ENCODE measurements at places on chromosomes 3 and 15.

GRCh38 chr3:167709690-167710089 is 25.0 kb downstream of the PDCD10 start:
- no peak for DNase-seq

- DNase-seq, result no peak
Observed at GRCh38 chr3:190281308-190282051, 40.8 kb downstream of the CLDN1 start.

- DNase-seq, result no peak
Observed at GRCh38 chr3:24389108-24390090, 105.3 kb downstream of the THRB start.

DNA sequence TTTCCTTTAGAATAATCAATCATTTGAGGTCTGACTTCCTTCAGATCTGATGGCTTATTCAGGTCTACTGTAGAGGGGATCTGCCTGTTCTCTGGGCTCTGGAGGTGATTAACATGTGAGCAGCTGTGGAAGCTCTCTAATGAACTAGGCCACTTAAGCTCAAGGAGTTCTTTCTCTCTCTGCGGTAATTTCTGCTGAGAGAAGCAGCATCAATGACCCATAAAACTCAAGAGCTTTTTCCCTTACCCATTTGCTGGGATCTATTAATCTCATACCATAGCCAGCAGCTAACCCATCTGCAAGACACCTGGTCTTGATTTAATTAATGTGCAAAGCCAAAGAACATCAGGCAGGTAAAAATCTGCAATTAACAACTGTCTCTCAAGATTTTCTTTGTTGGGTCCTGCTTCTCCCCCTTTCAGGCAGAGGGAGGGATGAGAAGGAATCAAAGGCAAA is 73.2 kb upstream of the DLG1 start:
- no peak for DNase-seq

- DNase-seq, result no peak
Observed at GRCh38 chr15:51252671-51253070, 85.7 kb downstream of the CYP19A1 start.

- DNase-seq, result no peak
Observed at GRCh38 chr3:52495777-52496602, 852 bp downstream of the STAB1 start.

GRCh38 chr3:36761779-36762178 is 2.6 kb downstream of the DCLK3 start:
- DNase-seq, result no peak

DNA sequence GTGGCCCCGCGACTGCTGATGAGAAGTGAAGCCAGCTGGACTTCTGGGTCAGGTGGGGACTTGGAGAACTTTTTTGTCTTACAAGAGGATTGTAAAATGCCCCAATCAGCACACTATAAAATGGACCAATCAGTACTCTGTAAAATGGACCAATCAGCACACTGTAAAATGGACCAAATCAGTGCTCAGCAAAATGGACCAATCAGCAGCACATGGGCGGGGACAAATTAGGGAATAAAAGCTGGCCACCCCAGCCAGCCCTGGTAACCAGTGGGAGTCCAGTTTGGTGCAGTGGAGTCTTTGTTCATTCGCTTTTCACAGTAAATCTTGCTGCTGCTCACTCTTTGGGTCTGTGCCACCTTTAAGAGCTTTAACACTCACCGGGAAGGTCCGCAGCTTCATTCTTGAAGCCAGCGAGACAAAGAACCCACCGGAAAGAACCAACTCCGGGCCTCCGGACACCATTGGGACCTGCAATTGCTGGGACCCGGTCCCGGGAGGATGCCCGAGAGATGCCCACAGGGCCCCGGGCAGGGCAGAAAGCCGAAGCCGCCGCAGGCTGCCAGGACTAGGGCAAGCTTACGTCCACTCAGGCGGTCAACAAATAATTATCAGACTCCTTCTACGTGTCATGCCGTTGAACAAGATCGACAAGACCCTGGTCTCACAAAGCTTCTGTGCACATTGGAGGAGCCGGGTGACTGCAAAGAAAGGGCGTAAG is 8.3 kb upstream of the NR2E3 start:
- no peak for DNase-seq

DNA sequence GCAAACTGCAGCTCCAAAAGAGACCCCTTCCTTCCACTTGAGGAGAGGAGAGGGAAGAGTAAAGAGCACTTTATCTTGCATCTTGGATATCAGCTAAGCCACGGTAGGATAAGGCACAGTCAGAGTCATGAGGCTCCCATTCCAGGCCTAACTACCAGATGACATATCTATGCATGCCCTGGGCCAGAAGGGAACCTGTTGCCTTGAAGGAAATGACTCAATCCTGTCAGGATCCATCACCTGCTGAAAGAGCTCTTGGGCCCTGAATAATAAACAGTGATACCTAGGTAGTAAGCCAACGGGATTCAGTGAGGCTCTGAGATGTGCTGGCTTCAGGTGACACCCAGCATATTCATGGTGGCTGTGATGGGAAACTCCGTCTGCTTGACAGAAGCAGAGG is 118.5 kb upstream of the EPHA3 start:
- DNase-seq, result no peak

GRCh38 chr3:9955067-9955502 is 2.9 kb upstream of the PRRT3 start:
- DNase-seq, result no peak

DNA sequence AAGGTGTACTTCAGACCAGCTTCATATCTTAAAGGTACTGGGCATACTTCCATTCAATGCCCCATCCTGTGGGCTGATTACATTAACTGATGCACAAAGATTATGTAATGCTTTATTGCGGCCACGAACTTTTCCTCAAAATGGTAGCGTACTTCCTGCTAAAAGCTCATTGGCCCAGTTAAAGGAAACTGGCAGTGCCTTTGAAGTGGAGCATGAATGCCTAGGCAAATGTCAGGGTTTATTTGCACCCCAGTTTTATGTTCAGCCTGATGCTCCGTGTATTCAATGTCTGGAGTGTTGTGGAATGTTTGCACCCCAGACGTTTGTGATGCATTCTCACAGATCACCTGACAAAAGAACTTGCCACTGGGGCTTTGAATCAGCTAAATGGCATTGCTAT is 3.4 kb downstream of the SKIL start:
- no peak for DNase-seq

DNA sequence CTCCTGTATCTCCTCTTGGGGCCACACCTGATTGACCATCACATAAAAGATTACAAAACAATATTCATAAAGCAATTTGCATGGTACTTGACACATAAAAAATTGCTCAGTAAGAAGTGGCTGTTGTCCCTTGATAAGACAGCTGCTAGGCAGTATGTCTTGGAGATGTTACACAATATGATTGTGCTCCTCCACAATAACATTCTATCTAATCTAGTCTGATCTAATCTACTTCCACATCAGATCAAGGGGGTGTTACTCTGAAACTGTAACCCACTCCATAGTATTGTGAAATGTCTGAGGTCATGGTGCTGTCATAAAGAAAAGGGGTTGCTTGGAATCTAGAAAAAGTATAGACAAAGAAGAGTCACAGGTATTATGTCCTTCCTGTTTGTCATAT is 23.4 kb upstream of the AQP9 start:
- no peak for DNase-seq

- no peak for DNase-seq
Observed at GRCh38 chr3:38121832-38122461, 15.0 kb downstream of the ACAA1 start.

DNA sequence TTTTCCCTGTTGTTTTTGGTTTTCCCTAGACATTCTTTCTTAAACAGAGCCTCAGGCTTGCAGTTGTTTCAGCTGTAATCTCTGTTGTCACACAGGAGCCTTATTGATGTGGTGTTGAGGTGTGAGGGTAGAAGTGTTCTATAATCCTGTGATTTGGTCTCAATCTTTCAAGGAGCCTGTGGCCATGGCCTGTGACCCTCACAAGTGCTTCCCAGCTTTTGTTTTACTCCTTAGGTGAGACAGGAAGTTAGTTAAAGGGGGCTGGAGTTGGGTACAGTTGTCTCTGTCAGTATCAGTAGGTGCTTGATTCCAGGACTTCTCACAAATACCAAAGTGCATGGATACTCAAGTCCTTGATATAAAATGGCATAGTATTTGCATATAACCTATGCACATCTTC is 77.2 kb downstream of the PDCD6IP start:
- no peak for DNase-seq

DNA sequence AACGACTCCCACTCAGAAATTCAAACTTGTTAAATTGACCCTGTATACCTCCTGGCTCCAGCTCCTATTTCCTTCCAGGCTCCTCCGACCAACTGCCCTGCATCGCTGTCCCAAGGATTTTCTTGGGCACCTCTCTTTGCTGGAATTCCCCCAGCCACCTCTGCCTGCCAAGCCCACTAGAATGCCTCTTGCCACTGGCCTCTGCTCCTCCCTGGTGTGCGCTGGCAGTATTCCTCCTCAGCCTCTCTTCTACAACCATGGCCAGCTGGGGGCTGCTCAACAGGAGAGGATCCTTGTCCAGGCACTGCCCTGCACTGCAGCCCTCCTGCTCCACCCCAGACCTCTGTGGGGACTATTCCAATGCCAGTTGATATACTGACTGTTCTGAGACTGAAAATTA is 7.4 kb downstream of the WNT7A start:
- DNase-seq, result no peak

GRCh38 chr3:99699841-99700240 is 61.4 kb downstream of the COL8A1 start:
- no peak for DNase-seq

DNA sequence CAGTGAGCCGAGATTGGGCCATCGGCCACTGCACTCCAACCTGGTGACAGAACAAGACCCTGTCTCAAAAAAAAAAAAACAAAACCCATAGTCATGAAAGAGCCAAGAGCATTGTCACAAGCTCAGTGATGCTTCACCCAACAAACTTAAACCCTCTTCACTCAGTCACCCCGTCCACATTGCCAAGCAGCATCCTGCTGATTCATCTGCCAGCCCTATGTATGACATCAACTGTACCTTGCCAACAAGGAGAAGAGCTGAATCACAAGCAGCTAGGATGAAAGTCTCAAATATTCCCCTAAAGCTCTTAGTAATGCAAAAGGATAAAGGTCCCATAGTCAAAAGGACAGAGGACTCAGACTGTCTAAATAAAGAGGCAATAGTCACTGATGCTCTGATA is 90.0 kb downstream of the ANO10 start:
- no peak for DNase-seq

DNA sequence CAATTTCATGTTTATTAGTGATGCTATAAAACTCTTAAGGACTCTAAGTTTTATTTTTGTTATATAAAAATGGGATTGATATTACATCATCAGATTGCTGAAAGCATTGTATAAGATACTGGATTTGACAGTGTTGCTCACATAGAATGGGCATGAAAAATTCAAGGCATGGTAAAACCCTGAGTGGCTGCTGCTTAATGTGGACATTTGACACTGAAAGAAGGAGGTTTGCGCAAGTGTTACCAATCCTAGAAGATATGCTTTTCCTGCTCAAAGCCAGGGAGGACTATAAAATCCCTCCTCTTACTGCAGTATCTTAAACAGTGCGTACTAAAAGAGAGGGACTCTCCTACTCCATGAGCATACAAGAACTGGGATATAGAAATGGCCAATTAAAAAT is 65.8 kb upstream of the PTX3 start:
- no peak for DNase-seq

DNA sequence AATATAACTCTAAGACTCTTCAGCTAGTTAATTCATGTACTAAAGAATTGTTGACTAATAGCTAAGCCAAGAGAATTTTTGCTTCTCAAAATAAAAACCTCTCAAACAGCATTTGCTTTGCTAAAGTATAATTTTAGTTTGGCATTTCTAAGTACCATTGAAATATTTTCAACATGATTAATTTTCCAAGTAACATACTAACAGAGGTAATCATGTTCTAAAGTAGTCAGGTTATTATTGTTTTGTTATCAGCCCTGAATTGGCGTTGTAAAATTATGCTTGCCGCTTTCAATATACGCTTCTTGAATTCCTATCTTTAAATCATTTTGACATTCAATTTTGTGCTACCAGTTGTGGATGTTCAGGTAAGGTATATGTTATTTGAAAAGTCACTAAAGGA is 134.3 kb downstream of the CNTN6 start:
- DNase-seq, result no peak

GRCh38 chr15:100853676-100854440 is 25.8 kb upstream of the ALDH1A3 start:
- DNase-seq, result no peak

- DNase-seq, result no peak
Observed at GRCh38 chr3:57864853-57865252, 108.7 kb downstream of the SLMAP start.

DNA sequence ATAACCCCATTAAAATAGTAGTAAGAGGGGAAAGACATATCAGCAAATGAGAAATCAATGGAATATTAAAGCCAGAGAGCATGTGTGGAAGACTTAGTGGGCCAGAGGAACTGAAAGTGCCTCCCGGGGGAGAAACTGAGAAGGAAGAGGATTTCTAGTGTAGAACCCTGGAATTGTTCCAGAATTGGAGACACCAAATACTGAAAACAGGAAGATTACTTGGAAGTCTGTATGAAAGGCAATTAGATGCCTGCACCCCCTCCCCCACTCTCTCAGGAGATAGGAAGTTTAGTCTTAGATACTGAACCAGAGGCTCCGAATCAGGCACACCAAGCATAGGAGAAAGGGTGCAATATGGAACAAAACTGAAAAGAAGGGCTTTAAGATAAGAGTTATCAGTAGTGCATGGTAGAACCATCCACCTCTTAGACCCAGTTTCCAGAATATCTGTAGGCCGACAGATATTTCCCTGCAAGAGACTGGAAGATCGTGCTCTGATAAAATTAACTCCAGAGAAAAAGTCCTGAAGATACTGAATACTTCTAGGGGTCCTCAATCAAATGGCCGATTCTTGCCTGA is 32.4 kb downstream of the KLHL18 start:
- no peak for DNase-seq

Measured in activated CD4-positive, alpha-beta T cell treated with anti-CD3 and anti-CD28 coated beads, Interleukin-2, amount 50 U/mL, for 1 hour (primary cell).